Activated CD4-positive, alpha-beta T cell treated with anti-CD3 and anti-CD28 coated beads, Interleukin-2, amount 10 ng/mL, durations not matched to agents 7 days and 5 days (primary cell): ENCODE measurements at places on chromosomes 2 and 18.

- H3K27ac ChIP-seq, result no peak overlapping the region
- H3K36me3 ChIP-seq, result peaks cover 67% of the 10 kb centered on the region
- H3K4me1 ChIP-seq, result peaks cover 24% of the 10 kb centered on the region
- no peak for DNase-seq
Observed at GRCh38 chr2:10795508-10796046, 17.0 kb downstream of the PDIA6 start.

- H3K4me1 ChIP-seq, result peaks cover 13% of the 10 kb centered on the region
- DNase-seq, result no peak
- no peak overlapping the region for H3K27ac ChIP-seq
- H3K4me3 ChIP-seq, result no peak overlapping the region
- H3K27me3 ChIP-seq, result peaks cover 19% of the 10 kb centered on the region
- no peaks in the 10 kb centered on the region for H3K36me3 ChIP-seq
Observed at GRCh38 chr18:26706911-26707351, 158.6 kb downstream of the AQP4 start.

DNA sequence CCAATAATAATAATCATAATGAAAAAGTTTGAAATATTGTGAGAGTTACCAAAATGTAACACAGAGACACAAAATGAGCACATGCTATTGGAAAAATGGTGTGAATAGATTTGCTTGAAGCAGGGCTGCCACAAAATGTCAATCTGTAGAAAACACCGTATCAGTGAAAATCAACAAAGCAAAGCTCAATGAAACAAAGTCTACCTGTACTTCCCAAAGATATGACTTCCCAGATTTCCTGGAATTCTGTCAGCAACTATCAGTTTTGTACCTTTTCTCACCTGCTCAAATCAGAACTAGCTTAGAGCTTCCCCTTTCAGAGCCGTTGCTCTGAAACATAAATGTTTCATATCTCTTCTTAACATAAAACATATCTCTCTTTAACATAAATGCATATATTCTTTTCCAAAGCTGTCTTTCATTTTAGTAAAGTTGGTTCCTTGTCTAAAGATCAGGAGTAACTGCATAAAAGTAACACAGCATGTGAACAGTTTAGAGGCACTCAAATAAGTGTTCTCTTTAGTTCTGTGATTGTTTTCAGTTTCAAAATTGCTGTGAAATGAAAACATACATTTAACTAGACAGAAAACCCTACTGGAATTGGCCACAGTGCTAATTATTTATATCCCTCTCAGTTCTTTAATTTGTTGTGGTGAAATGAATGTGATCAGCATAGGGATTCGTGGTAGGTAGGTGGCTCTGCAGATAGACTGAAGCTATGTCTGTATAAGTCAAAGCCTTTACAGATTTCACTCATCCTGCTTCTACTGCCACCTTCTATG lies 262.5 kb downstream of the KCNJ3 start:
- H3K4me1 ChIP-seq, result no peaks in the 10 kb centered on the region
- H3K27me3 ChIP-seq, result no peaks in the 10 kb centered on the region
- H3K4me3 ChIP-seq, result no peak overlapping the region
- no peak overlapping the region for H3K27ac ChIP-seq
- no peak for DNase-seq

DNA sequence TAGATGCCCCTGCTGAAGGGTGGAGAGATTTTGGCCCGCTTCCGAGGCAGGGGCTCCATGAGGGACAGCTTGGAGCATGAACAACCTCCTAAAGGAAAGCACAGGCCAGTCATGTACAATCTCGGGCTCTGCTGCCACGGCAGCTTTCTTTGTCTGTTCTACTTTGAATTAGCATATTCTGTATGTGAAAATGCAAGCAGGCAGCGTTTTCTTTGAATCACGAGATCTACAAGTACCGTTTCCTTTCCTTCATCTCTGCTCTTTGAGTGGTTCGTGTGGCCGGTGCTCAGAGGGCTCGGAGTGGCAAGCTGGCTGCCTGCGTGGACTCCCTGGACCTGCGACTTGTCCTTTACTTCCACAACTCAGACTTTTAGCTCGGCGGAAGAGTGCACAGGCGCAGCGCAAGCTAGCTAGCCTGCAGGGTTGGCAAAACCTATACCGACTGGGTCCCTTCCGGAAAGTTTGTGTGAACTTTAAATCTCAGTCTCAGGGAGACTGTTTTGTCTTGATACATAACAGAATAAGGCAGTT lies 6.9 kb downstream of the TWIST2 start:
- no peaks in the 10 kb centered on the region for H3K4me1 ChIP-seq
- no peaks in the 10 kb centered on the region for H3K36me3 ChIP-seq
- no peak overlapping the region for H3K27ac ChIP-seq
- peaks cover 28% of the 10 kb centered on the region for H3K27me3 ChIP-seq
- no peak for DNase-seq
- H3K4me3 ChIP-seq, result no peak overlapping the region

DNA sequence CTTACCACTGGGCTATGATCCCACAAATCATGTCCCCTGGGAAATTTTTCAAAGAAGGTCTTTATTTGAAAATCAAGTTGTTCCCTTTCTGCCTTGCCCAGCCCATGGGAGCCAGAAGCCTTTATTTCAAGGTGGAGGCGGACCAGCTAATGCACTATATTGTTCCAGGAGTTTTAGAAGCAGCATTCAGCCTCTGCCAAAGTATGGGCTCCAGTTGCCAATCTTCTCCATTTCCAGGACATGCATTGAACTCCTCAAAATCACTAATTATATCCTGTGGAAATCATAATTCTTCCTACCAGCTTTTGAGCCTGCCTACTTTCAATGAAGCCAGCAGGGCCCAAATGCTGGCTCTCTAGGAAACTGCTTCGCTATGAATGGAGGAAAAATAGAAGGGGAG lies 195.8 kb downstream of the RAD51AP2 start:
- H3K4me1 ChIP-seq, result no peaks in the 10 kb centered on the region
- H3K27ac ChIP-seq, result no peak overlapping the region
- no peak overlapping the region for H3K4me3 ChIP-seq

GRCh38 chr2:74704216-74704615 lies 50.2 kb downstream of the SEMA4F start:
- peaks cover 5% of the 10 kb centered on the region for H3K27me3 ChIP-seq
- no peak overlapping the region for H3K27ac ChIP-seq
- H3K4me1 ChIP-seq, result no peaks in the 10 kb centered on the region
- H3K4me3 ChIP-seq, result no peak overlapping the region
- no peak for DNase-seq

DNA sequence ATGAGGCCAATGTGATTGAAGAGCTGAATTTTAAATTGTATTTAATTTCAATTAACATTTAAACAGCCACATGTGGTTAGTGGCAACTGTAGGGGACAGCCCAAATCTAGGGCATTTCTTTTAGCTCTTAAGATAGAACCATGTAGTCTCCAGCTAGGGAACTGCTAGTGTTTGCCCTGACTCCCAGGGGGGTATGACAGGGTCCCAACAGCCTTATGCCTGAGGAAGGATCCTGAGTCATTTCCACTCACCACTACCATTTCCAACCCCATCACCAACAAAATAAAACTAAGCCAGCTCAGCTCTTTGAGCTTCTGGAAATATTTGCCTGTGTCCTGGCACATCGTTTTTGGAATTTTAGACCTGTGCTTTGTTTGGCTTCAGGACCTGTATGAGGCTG lies 13.7 kb upstream of the GMCL1 start:
- H3K27ac ChIP-seq, result no peak overlapping the region
- H3K4me1 ChIP-seq, result peaks cover 8% of the 10 kb centered on the region
- no peak overlapping the region for H3K4me3 ChIP-seq
- no peak for DNase-seq
- no peaks in the 10 kb centered on the region for H3K27me3 ChIP-seq

DNA sequence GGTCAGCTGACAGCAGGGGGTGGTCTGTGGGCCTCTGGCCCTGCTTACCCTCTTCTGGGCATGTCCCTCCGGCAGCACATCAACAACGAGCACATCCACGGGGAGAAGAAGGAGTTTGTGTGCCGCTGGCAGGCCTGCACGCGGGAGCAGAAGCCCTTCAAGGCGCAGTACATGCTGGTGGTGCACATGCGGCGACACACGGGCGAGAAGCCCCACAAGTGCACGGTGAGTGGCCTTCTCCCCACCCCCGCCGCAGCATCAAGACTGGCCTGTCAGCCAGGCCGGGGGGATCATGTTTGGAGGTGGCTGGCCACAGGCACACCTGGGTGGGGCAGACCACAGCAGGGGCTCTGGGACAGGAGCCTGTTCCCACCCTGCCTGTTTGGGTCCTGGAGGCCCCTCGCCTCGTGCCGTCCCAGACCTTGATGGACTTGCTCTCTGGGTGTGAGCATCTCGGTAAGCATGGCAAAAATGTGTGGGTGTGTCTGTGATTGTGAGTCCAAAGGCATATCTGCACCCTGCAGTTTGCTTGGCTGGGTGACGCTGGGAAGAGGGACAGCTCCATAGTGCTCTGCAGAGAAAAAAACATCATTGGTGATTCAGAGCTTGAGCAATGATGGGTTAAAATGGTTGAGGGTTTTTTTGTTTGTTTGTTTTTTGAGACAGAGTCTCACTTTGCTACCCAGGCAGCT lies 242.8 kb downstream of the GLI2 start:
- DNase-seq, result no peak
- no peaks in the 10 kb centered on the region for H3K27me3 ChIP-seq
- H3K4me3 ChIP-seq, result no peak overlapping the region
- no peaks in the 10 kb centered on the region for H3K4me1 ChIP-seq
- H3K36me3 ChIP-seq, result no peaks in the 10 kb centered on the region

DNA sequence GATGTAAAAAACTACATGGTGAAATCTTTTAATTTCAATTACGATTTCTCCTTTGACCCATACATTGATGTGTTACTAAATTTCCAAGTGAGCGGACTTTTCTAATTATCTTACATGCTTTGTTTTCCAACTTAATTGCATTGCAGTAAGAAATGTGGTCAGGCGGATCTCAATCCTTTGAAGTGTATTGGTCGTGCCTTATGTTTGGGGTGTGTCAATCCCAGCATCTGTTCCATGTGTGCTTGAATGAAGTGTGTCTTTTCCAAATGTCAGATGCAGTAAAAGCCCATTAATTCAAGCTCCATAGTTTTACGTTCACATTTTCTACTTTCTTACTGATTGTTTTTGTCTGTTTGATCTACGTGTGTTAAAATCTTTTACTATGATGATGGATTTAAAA lies 113.1 kb downstream of the UXS1 start:
- no peak overlapping the region for H3K27ac ChIP-seq
- H3K27me3 ChIP-seq, result no peaks in the 10 kb centered on the region
- no peak for DNase-seq
- peaks cover 24% of the 10 kb centered on the region for H3K4me1 ChIP-seq
- no peaks in the 10 kb centered on the region for H3K36me3 ChIP-seq

DNA sequence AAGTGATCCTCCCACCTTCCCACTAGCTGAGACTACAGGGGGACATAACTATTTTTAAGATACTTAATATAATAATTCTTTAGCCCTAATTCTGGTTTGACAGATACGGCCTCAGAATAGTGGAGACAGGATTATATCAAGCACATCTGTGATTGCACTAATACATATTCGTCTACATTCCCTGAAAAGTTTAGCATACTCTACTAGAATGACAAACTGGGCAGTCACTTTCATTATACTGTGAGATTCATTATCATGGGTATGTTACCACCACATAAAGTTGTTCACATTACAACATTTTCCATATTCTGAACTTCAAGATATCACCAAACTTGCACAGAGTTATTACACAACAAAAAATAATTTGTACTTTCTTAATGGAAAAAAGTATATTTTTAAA lies 11.0 kb downstream of the FAM210A start:
- DNase-seq, result no peak
- no peak overlapping the region for H3K4me3 ChIP-seq
- no peak overlapping the region for H3K27ac ChIP-seq
- peaks cover 37% of the 10 kb centered on the region for H3K36me3 ChIP-seq
- H3K4me1 ChIP-seq, result no peaks in the 10 kb centered on the region

DNA sequence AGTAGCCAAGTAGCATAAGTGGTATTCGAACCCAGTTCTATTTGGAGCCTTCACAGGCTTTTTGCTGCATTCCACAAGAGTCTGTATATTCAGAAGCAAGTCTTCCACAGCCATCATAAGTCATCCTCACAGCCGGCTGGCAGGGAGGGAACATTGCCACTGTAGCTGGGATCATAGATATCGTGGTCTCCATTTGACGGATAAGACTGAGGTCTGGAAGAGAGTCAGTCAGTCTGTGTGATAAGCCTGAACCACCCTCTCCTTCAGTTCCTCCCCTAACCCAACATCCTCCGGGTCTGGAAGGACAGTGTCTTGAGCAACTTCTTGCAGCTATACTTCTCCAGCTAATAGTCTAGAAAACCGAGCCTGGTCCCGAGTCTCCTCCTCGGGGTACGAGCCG lies 17.0 kb upstream of the C1QL2 start:
- no peaks in the 10 kb centered on the region for H3K36me3 ChIP-seq
- no peak overlapping the region for H3K4me3 ChIP-seq
- no peaks in the 10 kb centered on the region for H3K27me3 ChIP-seq
- no peak for DNase-seq
- no peak overlapping the region for H3K27ac ChIP-seq
- no peaks in the 10 kb centered on the region for H3K4me1 ChIP-seq

DNA sequence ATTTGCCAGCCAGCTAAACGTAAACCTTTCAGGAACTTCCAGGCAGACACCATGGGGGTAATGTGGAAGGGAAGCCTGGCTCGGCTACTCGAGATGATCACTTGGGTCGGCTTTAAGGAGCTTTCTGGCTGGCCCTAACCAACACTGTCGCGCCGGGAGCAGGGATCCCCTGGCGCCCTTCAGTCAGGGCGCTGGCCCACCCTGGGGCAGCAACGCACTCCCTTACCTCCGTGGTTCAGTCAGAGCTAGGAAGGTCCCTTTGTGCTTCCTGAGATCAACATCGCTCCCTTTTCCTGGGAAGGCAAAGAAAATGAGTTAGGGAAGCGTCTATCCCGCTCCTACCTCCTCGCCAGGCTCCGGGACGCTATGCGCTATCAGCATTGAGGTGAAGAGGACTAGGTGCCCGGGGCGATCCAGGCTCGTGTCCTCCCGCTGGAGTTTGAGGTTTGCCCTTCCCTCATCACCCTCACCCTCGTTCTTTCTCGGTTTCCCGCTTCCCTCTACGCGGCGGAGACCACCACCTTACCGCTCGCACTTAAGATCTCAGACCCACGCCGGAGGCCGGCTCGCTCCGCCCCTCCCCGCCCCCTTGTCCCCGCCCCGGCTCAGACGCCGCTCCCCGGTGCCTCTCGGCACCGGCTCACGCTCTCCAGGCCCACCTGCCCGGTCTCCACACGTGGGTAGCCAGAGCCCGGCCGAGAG lies 449 bp upstream of the ATRAID start:
- H3K27me3 ChIP-seq, result no peaks in the 10 kb centered on the region
- no peak for DNase-seq
- peak overlapping the region; percentile 100 for H3K27ac ChIP-seq
- H3K4me3 ChIP-seq, result peak overlapping the region; percentile 95
- H3K36me3 ChIP-seq, result peaks cover 26% of the 10 kb centered on the region
- peaks cover 46% of the 10 kb centered on the region for H3K4me1 ChIP-seq
